ENCODE measurements at places on chromosomes 13 and 19. TPM values are rescaled to one million over a fixed set of nuclear protein-coding genes. Genes with fewer than 3 reads are reported as not detected.

The NAPSA gene
- not detected for total RNA-seq

The C19orf73 gene
- 3.5 TPM for total RNA-seq

The BEST2 gene
- total RNA-seq: not detected

DNA sequence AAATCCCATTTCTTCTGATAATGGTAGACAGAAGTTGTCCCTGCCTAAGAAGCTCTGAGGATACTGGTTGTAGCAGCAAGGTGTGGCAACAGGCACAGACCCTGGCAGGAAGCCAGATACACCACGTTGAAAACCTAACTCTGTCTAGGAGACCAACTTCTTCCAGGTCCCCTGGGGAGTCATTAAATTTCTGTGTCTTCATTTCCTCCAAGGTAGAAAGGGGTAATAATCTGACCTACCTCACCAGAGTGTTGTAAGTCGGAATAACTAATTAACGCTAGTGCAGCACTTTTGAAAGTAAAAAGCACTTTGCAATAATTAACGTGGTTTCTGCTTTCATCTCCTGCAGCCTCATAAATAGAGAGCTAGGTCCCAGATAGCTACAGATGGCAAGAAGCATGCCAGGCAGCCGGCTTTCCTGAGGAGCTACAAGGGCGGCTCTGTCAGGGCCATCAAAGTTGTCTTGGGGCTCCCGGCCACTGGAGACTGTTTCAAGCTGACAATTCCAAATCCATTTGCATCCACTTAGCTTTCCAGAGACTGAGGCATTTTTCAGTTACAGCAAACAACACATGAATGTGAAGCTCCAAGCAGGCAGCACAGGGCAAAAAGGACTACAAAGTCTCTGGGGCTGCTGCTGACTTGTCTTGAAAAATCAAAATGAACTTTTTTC lies 176.2 kb downstream of the FOXO1 start:
- no peak for DNase-seq

GRCh38 chr13:43289470-43290255 lies 266.3 kb downstream of the DNAJC15 start:
- DNase-seq: no peak

Data from omental fat pad (tissue), 4 donors.